ENCODE measurements at places on chromosomes 5 and 9.
A peak's percentile ranks its signal among the peaks of the same experiment; 100 is the strongest.

- peak; percentile 61 for DNase-seq
These were observed at the start of gene AUH for GRCh38 chr9:91361291-91362050. Gene AUH, minus strand, starts transcription at chr9:91361918. Its CDS starts 29 bp downstream, at chr9:91361889.

- DNase-seq, result no peak
These were observed 101.5 kb downstream of the PLPPR1 start for GRCh38 chr9:101130054-101130453.

DNA sequence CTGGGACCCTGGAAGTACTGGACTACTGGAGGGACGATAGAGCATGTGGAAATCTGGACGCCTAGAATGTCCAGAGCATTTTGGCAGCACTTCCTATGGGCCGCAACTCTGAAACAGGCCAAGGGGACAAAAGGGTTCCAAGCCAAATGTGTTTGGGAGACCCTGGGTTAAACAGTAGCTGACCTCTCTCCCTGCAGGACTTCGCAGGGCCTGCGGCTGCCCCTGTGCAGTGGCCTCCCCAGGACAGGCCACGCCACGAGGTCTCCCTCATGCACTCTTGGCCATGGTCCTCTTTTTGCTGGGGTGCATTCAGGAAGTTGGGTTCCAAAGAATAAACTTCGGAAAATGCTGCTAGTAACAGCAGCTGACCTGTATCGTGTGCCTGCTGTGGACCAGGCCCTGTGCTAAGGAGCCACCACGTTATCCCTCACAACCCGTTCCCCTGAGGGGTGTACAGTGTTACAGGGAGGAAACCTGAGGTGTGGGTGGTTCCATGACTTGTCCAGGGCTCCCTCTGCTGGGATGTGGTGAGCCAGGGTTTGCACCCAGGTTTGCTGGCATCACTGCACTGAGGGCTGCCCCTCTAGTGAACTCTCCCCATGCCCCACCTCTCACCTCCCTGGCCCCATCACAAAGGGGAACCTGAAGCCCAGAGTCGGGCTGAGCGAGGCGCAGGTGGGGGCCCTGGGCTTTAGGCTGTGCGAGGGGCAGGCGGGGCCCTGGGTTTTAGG lies 79.4 kb downstream of the AMBP start:
- peak; percentile 21 for DNase-seq

GRCh38 chr5:67366691-67367395 lies 170.2 kb upstream of the CD180 start:
- no peak for DNase-seq

DNA sequence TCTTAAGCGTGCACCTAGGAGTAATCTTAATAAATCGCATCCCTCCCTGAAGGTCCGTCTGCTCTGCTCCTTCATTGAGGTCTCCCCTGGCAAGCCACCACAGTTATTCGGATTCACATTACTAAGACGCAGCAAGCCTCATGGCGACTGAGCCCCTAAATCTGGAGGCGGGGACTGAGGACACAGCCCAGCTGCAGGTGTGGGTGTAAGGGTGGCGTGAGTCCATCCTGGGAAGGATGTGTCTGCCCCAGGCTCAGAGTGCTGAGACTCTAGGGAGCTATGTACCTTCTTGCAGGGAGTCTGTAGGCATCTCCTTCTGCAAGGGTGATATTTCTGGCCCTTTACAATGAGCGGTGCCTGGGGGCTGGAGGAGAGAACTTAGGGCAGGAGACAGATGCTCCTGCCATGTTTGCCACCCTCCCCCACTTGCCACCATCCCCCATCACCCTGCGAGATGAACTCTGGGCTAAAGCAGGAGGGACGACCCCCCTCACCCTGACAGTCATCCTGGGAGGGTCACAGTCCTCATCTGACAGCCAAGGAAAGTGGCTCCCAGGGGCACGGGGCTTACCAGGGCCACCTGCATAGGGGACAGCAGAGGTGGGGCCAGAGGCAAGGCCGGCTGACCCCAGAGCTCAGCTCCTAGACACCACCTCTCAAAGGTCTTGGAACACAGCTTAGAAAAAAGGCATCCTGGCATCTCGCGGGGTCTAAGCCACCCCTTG lies 76.4 kb upstream of the FCN1 start:
- no peak for DNase-seq

DNA sequence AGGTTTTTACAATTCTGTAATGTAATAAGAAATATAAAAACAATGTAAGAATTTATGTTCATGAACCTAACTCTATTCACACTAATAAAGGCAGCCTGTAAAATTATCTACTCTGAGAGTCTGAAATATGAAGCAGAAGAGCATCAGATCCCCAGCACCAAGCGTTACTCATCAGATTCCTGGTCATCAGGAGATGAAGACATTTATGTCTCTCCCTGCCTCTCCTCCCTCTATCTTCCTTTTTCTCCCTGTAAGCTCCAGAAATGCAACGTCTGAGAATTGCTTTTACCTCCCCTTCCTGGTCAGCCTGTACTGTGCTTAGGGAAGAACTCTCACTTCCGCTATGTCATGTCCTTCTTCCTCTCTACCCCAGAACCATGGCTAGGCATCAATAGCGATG lies 114.4 kb upstream of the SLIT3 start:
- peak; percentile 30 for DNase-seq

- no peak for DNase-seq
These were observed 27.1 kb downstream of the LARP1 start for GRCh38 chr5:154782326-154782725.

DNA sequence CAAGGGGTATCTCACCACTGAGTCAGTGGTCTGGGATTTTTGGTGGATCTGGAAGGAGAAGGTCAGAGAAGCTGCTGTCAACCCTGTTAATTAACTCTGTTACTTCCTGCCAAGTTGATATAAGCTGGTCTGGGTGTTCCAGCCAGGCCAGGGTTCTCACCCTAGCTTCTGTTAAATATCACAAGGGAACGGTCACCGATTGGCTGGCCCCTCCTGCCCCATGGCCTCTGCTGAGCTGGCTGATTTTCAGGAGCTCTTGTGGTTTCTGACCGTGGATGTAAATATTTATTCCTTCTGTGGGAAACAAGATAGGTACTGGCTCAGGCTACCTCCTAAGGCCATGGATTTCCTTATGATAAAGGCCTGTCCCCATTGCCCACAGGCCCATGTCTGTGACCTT lies 1.0 kb downstream of the ADAMTS13 start:
- no peak for DNase-seq

DNA sequence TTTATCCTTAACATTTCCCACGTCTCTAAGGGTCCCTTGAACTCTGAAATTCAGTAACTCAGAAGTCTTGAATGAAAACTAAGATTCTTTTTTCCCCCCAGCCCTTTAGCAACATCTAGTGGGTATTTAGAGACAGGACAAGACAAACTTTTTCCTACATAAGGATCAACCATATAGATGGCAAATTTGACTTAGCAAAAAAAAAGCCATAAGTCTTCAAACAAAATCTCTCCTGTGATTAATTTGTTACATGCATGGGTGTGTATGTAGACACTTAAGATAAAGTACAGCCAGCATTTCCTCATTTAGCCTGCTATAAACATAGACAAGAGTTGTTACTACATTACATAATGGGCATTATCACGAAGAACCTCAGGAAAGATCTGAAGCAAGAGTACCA lies 29.1 kb upstream of the ANKRD31 start:
- no peak for DNase-seq

- no peak for DNase-seq
These were observed 62.8 kb upstream of the PPP1R26 start for GRCh38 chr9:135416664-135417290.

DNA sequence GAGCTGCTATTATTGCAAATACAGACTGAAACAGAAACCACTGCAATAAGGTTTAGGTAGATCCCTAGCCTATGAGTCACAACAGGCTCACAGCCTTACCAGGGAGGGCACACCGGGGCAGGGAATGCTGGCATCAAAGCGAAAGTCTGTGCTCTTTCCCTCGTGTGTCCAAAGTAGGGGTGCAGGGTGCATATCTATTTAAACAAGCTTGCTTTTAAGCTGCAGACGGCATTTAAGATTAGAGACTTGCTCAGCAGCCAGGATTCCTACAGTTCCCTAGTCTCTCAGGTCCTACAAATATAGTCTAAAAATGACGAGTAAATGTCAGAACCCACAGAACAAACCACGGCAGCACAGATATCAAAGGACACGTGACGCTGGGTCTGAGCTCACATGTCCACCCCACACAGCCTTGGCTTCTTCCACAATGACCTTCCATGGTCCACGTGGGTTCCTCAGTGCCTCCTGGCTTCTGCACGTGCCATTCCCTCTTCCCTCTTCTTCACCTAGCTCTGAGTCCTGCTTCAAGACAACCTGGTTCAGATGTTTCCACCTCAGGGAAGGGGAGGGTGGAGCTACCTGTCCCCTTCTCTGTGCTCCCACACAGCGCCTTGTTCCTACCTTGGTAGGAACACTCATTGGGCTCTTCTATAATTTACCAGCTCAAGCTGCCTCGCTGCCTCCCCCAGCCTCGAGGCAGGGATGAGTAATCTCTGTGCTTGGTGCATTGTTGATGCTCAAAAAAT lies 193.2 kb downstream of the MAPKAP1 start:
- peak; percentile 58 for DNase-seq

- DNase-seq, result no peak
These were observed 79.1 kb upstream of the OLFM1 start for GRCh38 chr9:135008416-135008815.

- DNase-seq, result no peak
These were observed 830.8 kb upstream of the PTPRD start for GRCh38 chr9:11443631-11444030.

DNA sequence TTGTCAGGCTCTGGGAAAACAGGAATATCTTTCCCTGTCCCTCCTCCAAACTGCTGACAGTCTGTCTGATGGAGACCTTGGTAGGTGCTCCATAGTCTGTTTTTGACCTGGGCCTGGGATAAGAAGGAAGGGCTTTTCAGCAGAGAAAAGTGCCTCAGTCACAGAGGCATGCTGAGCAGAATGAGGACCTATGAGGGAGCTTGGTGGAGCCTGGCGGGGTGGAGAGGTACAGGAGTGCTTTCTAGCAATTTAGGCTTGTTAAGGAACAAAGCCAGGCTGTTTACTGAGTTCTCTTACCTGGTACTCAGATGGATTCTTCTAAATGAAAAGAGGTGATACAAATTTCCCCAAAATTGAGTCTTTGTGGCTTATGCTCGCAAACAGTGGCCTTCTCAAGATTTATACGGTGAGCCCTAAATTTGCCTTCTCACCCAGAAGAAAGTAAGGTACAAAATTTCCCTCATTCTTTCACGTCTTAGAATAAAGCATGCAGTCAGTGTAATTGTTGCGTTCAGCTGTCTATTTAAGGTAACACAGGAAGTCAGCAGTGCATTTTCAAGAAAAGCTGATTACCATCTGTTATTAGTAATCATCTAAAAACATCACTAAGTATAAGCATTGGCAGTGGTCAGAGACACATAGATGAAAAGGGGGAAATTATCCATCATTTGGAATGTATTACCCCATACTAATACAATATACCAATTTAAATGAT lies 28.6 kb upstream of the IL13 start:
- no peak for DNase-seq

DNA sequence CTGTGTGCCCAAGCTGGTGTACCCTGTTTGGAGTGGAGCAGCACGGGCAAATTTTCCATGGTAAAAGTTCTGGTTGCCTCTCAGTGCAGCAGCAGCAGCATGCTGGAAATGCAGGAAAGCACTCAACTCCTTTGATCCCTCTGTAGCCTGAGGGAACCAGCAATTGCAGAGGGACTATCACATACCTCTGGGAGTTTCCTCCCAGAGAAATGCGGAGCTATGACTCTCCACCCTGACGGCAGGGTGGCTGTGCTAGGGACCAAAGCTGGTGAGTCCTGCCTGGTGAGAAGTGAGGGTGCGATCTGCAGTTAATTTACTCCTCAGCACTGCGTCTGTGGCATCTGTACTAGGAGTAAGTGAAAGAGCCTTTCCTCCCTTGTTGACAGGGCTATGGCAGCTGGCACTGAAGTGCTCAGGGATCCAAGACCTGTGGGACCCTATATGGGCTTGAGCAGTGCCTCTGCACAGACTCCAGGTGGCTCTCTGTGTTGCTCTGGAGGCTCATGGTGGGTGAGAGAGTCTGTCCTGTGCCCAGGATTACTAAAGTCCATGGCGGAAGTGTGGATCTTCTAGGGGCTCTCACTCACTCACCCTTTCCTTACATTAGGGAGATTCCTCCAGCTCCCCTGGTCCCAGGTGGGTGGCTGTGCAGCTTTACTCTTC lies 601.2 kb upstream of the TYRP1 start:
- no peak for DNase-seq

GRCh38 chr5:65102371-65102975 lies 333.7 kb downstream of the CWC27 start:
- DNase-seq, result no peak

DNA sequence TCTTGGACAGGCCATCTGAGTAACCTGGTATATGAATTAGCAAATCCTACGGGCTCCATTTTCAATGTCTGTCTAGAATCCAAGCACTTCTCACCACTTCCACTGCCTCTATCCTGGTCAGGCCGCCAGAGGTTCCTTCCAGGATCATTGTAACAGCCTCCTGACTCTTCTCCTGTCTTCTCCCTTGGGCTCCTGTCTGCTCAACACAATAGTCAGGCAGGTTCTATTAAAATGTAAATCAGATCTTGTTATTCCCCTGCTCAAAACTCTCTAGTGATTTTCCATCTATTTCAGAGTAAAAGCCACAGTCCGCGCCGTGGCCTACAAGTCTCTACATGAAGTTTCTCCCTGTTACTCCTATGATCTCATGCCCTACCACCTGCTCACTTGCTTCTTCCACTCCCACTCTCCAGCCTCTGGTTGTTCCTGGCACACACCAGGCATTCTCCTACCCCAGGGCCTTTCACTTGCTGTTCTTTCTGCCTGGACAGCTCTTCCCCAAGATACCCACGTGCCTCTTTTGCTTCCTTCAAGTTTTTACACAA lies 21.7 kb downstream of the ZNF366 start:
- DNase-seq, result no peak

DNA sequence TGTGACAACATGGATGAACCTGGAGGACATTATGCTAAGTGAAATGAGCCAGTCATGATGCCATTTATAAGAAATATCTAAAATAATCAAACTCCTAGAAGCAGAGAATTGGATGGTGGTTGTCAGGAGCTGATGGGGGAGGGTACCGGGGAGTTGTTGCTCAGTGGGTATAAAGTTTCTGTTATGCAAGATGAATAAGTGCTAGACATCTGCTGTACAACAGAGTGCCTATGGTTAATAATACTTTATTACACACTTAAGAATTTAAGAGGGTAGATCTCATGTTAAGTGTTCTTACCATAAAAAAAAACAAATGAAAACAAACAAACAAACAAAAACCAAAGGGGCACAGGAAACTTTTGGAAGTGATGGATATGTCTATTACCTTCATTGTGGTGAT lies 13.0 kb upstream of the CCDC69 start:
- DNase-seq, result no peak

DNA sequence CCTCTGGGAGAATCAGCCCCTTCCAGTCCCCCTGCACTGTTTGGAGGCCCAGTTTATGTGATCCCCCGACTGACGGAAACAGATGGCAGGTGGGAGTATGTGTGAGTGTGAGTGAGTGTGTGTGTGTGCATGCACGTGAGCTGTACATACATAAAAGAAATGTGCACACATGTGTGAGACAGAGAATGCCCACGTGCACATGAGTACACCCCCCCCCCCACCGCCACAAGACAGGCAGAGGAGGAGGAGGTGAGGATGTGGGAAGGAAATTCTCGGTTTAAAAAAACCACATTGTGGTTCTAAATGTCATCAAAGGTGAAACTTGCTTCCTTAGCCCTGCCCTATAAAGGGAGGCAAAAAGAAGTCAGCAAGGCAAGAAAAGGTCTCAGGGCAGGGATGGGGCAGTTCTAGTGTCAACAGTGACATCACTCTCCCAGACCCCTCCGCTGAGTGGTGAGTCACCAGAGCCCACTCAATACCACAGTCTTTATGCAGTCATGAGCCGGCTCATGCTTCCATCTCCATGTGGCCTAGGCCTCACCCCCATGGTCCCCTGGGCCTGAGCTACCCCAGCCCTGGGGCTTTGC lies 79.2 kb upstream of the HSPA9 start:
- DNase-seq, result peak; percentile 70

GRCh38 chr5:150120062-150120441 lies 33.7 kb upstream of the CSF1R start:
- no peak for DNase-seq

All from MV-4-11 (cell line).